ENCODE measurements at places on chromosomes 2 and 18. TPM values are rescaled to one million over a fixed set of nuclear protein-coding genes. Genes with fewer than 3 reads are reported as not detected.
A peak's percentile ranks its signal among the peaks of the same experiment; 100 is the strongest.

The OBSL1 gene
- total RNA-seq = 114 TPM

The IL1RL1 gene
- 1.6 TPM for total RNA-seq

The PRSS56 gene
- total RNA-seq = not detected

The LYG2 gene
- not detected for total RNA-seq

The ACADL gene
- total RNA-seq = not detected

GRCh38 chr18:45628979-45629958, 14.0 kb downstream of the SLC14A2 start:
- DNase-seq = no peak

GRCh38 chr18:46133534-46133933, 29.3 kb downstream of the HAUS1 start:
- DNase-seq = no peak

GRCh38 chr18:62294073-62294472, 31.0 kb upstream of the TNFRSF11A start:
- DNase-seq = no peak

DNA sequence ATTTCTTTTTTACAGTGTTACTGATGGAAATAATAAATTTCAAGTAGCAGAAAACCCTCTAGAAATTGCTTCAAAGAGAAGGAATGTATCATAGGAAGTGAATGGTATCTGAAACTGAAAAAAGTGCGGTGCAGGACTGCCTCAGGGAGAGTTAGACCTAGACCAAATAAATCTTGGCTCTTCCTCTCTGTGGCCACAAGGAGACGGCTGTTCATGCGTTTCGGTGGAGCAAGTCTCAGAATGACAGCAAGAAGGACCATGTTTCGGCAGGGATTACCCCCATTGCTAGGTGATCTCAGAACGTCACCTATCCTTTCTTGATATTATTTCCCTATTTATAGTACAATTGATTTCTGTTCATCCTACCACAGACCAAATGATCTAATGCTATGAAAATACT, 522.3 kb downstream of the SOX11 start:
- DNase-seq = no peak

- no peak for DNase-seq
Measured at GRCh38 chr2:205869439-205869838, 187.1 kb downstream of the NRP2 start.

- DNase-seq = no peak
Measured at GRCh38 chr18:42264497-42264896, 309.5 kb downstream of the PIK3C3 start.

- no peak for DNase-seq
Measured at GRCh38 chr2:20491739-20492531, 45.1 kb downstream of the RHOB start.

DNA sequence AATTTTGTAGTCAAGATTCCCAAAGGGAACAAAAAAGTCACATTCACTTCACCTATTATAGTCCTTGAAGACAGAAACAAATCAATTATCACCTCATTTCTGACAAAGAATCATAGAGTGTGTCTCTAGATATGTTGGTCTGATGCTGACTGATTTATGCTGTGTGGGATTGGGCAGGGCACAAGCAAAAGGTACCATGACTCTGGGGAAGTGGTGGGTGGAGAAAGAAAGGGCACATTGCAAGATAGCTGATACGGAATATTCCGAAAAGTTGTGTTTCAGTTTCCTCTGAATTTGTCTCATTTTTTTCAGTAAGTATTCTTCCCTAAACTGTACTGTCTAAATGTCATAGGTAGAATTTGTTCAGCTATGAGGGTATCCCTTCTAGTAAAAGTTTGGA, 268.0 kb downstream of the MREG start:
- no peak for DNase-seq

DNA sequence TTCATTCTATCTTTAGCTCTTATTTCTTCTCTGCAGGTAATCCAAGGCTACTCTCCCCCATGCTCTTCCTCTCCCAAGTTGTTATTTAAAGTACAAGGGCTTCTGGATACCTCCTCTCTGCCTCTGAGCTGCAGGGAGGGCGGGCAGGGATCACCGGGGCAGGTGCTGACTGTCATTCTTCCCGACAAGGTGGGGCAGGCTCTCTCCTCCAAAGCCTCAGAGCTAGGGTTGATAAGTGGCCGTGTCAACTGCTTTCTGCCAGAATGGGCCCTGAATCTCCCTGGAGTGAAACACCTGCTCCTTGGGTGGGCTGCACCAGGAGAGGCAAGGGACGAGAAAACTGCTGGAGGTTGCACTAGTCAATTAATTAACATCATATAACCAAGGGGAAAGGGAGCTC, 250.3 kb downstream of the SLC4A3 start:
- no peak for DNase-seq

GRCh38 chr2:215540658-215541057, 104.8 kb upstream of the FN1 start:
- no peak for DNase-seq

DNA sequence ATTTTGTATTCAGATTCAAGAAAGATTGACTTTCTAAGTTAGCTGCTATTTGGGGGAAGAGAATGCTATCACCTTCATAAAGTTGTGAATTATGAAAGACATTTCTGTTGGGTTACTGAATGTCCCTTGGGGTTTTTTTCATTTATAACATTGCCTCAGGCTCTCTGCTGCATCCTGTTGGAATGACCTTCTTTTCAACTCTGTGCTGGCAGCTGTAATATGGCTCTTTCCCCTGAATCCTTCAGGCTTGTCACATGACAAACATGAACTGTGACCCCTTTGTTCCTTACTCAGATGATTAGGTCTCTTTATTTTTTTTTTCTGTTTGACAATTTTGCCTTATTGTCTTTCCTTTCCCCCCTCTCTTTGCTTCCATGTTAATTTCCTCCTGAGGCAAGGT, 159.8 kb downstream of the TAF4B start:
- DNase-seq = no peak

GRCh38 chr2:120861576-120862191, 126.0 kb downstream of the GLI2 start:
- no peak for DNase-seq

DNA sequence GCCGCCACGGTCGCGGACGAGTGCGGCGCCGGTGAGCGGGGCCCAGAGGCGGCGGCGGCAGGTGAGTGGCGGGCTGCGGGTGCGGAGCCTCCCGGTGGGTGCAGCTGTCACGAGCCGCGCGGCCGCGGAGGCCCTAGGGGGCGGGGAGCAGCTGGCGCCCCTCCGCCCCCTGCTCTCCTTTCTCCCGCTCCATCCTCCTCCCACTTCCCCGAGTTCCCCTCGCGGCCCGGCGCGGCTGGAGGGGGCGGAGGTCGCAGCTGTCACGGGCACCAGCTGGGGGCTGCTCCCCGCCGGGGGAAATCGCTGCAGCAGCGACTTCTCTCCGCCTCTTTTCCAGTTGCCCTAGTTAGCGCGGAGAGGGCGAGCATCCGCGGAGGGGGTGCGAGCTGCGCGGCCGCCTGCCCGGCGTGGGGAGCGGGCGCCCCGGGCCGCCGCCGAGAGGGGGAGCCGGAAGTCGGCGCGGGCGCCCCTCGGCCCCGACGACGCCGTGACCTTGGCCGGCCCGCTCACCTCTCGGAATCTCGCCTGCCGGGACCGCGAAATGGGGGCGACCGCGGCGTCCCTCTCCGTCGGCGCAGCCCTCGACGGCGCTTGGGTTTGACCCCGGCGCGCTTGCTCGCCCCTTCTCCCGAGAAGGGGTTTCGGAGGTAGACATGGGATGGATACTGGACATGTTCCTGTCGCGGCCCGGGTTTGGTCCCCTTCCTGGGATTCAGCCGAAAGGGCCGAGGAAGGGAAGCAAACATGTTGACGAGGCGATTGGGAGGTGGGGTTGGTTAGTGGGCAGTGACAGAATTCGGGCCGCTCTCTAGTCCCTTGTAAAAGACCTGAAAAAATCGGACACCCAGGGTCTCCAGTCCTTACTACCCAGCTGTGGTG, 727 bp downstream of the NCOA1 start:
- DNase-seq = peak; percentile 75

- no peak for DNase-seq
Measured at GRCh38 chr2:40097691-40098385, 318.8 kb upstream of the THUMPD2 start.

GRCh38 chr18:60962625-60963024, 370.6 kb upstream of the CDH20 start:
- no peak for DNase-seq

DNA sequence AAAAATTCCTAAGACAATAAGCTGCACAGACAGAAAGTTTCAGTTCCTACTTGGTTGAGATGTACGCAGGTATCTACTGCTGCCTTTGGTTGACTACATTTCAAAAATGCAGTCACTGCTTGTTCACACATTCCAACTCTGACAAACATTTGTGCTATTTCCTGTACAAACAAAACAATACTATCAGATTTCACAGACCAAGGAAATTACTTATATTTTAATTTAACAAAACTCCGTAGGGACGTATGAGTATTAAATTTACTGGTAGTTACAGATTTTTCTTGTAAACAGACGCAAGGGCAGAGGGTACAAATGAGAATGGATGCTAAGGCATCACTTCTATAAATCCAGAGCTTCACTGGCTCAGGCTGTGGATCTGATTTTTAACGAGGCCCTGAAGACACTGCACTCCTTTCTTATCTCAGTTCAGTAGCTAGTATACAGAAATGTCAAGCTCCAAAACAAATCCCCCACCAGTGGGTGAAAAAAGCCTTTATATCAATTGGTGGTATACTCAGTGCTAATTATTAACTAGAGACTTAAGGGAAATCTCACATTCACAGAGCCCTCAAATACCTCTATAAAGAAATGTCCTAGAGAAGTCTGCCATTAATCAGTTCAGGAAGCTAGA, 31.7 kb upstream of the TTC32 start:
- no peak for DNase-seq

DNA sequence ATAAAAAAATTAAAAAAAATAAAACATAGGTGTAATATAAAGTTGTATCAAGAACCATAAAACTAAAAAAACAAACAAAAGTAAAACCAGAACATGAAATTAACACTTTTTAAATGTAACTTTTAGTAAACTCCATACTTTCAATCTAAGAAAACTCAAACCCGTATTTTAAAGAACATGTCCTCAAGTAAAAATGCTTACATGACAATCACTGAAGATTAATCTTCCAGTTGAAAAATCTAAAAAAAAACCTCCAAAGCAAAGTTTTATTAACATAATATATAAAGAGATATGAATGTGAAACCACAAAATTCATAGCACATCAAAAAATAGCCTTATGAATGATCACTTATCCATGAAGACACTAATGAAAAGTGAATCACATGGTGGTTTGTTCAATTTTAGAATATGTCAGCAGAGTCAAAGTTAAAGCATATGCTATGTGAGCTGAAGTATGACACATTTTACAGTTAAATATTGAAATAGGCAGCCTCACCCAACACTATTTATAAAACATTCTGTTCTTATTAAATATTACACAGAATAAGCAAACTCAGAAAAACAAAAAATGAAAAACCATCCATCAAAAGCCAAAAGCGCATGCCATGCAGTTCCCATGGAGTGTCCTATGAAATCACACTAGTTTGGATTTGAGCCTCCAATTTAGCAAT, 23.1 kb upstream of the CHAC2 start:
- no peak for DNase-seq

GRCh38 chr2:168155680-168156079, 91.7 kb downstream of the STK39 start:
- DNase-seq = no peak

DNA sequence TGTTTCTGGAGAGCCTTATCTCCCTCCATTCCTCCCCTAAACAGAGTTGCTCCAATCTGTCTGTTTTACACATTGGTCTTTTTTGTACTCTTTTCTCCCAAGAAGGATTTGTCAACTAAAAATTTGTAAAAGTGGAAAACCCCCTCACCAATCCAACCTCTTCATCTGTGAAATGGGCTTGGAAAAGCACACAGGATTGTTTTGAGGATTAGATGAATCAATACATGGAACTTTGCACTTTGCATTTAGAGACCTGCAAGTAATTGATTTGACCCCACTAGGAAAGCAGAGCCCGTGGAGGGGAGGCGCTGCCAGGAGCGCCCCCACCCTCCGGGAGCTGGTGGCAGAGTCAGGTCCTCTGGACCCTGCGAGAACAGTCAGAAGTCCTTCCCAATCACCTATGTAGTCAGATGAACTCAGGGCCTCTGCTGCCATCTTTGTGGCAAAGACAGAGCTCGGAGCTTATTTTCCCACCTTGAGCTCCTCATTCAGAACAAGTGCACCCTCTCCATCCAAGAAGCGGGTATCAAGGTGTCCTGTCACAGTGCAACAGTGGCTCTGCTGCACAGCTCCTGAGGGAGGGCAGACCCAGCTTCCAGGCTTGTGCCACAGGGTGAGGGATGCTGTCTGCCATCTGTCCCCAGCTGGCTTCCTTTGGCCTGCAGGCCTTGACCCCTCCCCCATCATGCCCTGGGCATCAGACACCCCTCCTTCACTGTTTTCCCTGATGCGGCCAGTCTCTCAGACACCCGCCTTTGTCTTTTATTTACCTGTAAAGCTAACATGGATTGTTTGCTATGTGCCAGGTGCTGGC, 1.7 kb upstream of the TMEM185B start:
- DNase-seq = no peak
